ENCODE measurements at places on chromosomes 3 and 15.

- no peak for DNase-seq
Measured at GRCh38 chr3:194937882-194938321, 252.2 kb downstream of the FAM43A start.

- DNase-seq, result no peak
Measured at GRCh38 chr3:54966979-54967378, 39.1 kb upstream of the LRTM1 start.

- DNase-seq, result no peak
Measured at GRCh38 chr3:140238646-140239314, 303.8 kb downstream of the CLSTN2 start.

GRCh38 chr15:40010686-40011085 is 28.3 kb downstream of the SRP14 start:
- DNase-seq, result no peak

- no peak for DNase-seq
Measured at GRCh38 chr3:32443478-32443877, 51.8 kb downstream of the CMTM7 start.

- DNase-seq, result no peak
Measured at GRCh38 chr3:44883999-44884431, 9.6 kb downstream of the TGM4 start.

DNA sequence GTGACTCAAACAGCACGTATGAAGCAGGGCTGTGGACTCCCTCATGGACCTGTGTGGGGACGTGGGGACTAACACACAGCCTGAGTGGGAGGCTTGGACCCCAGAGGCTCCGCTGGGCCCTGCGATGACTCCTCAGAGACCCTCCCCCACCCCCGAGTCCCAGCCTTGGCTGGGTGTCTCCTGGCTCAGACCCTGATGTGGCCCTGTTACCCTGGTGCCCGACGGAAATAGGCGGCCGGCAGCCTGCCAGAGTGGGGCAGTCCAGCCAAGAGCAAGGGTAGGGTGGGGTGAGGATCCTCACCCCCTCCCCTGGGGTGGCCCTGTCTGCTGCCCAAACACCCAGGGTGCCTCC is 15.3 kb downstream of the TNK2 start:
- DNase-seq, result no peak

DNA sequence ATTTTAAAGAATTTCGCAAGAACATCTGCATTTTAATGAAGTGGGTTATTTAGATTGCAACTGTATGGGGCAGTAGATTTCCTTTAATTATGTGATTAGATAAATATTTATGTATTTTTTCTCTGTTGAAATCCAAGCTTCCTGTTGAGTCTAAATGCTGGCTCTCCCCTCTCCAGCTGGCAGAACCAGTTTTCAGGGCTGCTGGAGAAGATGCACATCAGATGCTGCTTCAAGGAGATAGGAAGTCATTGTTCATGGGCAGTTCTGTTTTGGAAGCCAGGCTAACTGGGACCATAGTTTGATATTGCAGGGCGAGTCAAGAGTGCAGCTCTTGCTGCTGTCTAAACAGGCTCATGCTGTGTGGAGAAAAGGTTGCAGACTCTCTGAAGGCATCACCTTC is 97.4 kb downstream of the SLC9A9 start:
- DNase-seq, result no peak

DNA sequence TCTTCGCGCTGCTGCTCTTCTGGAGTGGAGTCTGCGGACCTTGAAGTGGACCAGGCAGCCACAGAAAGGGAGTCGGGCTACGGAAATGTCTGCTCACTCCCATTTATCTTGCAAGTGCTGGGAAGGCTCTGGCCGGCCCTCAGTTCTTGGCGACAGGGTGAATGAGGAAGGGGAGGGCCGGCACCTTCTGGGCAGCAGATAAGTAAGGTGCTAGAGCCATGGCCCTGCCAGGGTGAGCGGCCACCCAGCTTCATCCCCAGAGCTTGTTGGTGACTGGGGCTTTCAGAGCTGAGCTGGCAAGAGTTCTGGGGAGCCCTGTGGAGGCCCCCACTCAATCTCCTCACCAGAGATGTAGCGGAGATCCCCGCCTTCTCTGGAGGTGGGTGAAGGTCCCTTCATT is 103.5 kb downstream of the ASB7 start:
- no peak for DNase-seq

DNA sequence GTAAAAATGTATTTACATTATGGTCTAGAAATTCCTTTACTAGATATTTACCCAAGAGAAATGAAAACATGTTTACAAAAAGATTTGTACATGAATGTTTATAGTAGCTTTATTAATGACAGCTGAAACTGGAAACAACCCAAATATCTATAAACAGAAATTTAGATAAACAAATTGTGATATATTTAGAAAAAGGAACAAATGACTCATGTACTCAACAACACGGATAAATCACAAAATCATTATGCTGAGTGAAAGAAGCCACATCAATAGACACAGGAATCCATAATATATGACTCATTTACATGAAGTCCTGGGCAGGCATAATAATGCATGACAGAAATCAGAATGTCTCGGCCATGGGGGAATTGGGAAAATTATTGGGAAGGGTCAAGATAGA is 1020.2 kb downstream of the SQOR start:
- DNase-seq, result no peak

GRCh38 chr3:197959500-197959890 is 522 bp upstream of the LMLN start:
- no peak for DNase-seq

GRCh38 chr3:46282696-46283095 is 40.4 kb downstream of the CCR3 start:
- no peak for DNase-seq

DNA sequence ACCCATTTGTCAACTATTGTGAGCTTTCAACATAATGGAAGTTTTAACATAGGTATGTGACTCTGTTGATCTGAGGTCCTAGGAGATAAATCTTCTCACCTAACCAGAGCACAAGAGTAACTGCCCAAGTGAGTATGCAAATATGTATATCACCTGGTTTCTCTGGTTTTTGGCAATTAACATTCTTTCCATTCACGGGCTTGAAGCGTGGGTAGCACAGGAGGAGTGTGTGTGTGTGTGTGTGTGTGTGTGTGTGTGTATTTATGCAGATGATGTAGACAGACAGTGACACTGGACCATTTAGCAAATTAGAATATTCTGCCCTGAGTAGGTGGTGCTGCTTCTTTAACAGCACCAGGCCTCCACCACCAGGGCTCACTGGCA is 15.0 kb downstream of the EPHB1 start:
- DNase-seq, result no peak

- no peak for DNase-seq
Measured at GRCh38 chr3:99315896-99316295, 322.5 kb upstream of the COL8A1 start.

- DNase-seq, result no peak
Measured at GRCh38 chr3:72080095-72080494, 295.1 kb upstream of the PROK2 start.

GRCh38 chr15:38421069-38421690 is 32.7 kb upstream of the FAM98B start:
- DNase-seq, result no peak

GRCh38 chr3:158109295-158109803 is 540 bp upstream of the RSRC1 start:
- DNase-seq, result no peak

DNA sequence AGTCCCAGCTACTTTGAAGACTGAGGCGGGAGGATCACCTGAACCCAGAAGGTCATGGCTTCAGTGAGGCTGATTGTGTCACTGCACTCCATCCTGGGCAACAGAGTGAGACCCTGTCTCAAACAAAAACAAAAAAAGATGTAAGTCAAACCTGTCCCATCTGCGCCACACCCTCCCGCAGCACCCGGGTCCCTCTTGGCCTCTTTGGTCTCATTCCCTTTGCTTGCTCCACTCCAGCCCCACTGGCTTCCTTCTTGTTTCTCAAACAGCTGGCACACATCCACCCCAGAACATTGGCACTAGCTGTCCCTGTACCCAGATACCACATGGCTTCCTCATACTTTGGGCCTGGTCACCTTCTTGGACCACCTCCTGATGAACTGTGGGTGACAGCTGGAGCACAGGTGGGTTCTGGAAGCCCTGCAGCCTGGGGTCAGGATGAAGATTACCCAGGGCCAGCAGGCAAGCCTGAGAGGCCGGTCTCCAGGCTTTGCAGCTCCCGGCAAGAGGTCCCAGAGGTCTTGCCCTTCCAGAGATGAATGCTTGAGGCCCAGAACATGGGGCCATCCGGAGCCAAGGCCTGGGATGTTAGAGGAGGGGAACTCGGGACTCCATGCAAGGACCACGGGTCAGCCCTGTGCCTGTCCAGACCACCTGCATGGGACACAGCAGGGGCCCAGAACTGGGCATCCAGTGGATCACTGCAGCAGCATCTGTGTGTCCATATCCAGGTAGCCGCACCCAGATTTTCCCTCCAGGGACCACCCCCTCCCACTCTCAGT is 10.9 kb upstream of the GATA2 start:
- DNase-seq, result no peak

- DNase-seq, result no peak
Measured at GRCh38 chr3:69944931-69945493, 54.5 kb upstream of the SAMMSON start.

DNA sequence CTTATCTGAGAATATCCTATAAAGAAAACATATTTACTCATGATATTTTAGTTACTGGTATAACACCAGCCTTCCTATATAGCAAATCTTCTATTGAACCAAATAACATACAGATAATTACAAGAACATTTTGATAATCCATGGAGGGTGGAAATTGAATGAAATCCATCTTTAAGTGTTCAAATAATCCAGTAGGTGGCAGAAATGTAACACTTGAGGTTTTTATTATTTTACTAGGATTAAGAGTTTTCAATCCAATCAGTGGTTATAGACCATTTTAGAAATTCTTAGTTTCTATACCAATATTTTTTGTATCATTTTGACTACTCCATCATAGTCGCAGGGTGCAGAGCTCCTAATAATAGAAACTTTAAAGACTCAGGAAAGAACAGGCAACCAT is 101.9 kb upstream of the KCNH8 start:
- DNase-seq, result no peak

GRCh38 chr15:34818526-34818925 is 23.2 kb upstream of the ACTC1 start:
- no peak for DNase-seq

- DNase-seq, result no peak
Measured at GRCh38 chr15:64112073-64112772, 16.4 kb downstream of the SNX1 start.

GRCh38 chr3:74403307-74403706 is 211.2 kb downstream of the CNTN3 start:
- DNase-seq, result no peak

DNA sequence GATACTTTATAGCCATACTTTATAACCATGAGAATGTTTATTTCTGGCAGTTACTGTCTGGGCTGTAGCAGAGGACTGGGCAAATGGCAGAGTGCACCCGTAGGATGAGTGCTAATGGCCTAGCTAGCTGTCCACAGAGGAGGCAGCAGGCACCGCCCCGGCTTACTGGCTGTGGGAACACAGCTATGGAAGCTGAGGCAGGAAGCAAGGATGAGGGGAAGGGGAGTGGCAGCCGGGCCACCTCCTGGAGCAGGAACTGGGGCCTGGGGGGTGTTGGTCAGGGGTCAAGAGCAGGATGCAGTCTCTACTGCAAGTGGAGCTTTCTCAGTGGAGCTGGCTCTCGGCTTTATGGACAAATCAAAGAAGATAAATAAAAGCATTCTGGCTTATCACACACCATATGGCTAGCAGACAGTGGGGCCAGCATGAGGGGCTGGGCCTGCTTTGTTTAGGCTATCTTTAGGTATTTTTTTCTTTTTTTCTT is 316.8 kb upstream of the CTDSPL start:
- DNase-seq, result no peak

GRCh38 chr3:152280539-152280938 is 11.8 kb downstream of the MBNL1 start:
- DNase-seq, result no peak

DNA sequence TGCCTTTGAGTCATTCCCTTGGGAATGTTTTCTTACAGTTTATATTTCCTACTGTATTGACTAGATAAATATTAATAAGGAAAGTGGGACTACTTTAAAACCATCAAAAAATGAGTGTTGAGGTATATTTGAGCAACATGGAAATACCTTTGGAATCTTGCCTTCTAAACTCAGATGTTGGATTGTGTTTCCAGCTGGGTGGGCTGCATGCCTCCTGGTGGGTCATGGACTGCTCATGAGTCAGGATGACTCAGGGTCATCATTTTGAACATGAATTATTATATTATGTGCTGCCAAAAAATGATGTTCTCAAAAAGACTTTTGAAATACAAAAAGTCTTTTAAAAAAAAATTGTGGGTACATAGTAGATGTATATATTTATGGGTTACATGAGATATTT is 41.1 kb upstream of the APH1B start:
- DNase-seq, result no peak

DNA sequence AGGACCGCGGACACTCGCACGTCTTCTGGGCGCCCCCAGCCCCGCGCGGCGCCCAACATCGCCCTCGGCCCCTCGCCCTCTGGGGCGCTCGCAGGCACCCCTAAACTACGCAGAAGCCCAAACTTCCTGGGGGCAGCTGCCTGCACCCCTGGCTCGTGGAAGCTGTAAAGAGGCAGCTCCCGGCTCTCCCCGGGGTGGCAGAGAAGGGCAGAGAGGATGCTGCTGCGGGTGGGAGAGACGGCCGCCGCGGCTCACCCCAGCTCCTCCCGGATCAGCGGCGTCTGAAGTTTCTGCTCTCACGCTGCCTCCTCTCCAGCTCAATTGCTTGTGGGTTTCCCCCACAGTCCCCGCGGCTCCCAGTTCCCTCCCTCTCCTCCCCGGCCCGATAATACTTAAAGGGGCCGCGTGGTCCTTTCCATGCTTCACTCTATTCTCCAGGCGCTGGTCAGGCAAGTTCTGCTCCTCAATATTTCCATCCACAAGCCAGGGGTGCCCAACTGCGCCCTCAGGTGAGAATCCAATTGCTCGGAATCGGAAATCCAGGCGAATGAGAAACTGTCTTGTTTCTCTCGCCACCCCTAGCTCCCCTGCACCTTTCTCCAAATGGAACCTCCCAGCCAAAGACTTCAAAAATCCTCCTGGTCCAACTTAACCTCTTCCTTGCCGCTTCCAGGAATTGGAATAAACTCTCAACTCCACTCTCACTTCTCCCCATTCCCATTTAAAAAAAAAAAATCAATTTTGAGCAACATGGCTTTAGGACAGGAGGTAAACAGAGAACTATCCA is 748.5 kb downstream of the ROBO1 start:
- no peak for DNase-seq
